ENCODE measurements at places on chromosomes 2 and 18.

DNA sequence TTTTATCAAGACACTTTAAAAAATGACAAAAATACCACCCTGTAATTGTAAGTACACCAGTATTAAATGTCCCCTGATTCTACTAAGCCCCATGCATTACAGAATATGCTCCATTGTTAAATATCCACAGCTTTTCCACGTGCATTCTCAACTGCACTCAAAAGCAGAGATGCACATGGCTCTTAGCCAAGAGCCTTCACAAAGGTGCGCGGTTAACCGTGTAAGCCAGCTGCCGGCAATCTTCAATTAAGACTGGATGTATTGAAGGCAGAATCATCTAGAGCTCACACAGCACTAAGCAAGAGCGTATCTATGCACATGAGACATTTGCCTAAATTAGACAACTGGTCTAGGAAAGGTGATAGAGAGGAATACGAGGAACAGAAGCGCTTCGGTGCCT is 278.3 kb downstream of the NAPG start:
- DNase-seq: no peak

- no peak for DNase-seq
Measured at GRCh38 chr2:15303874-15304273, 257.3 kb downstream of the NBAS start.

DNA sequence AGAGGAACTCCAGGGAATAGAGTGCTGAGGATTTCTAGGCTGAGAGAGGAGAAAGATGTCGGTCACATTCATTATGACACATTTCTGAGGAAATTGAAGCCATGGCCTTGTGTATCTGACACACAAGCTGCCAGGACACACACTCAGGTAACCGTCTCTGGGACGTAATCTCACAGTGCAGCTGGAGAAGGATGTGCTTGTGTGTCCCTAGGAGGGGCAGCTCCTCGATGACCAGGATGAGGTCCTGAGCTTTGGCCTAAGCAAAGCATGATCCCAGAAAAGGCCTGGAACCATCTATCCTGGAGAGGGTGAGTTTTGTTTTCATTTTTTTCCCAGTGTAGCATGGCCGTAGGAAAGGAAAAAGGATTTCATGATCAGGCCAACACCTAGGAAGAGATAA is 102.2 kb downstream of the CAPN13 start:
- no peak for DNase-seq

DNA sequence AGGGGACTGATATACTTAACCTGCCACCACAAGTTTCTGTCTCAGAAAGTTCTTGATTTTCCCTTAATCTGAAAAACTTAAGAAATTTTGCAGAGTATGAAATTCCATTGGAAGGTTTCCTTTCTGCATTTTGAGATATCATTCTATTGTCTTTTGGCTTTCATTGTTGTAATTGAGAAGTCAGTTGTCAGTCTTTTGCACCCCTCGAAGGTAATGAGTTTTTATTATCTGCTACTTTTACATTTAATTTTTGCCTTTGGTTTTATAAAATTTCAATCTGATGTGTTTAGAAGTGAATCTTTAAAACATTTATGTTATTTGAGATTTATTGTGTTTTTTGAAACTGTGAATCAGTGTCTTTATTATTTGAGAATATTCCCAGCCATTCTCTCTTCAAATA is 4.8 kb upstream of the IL36A start:
- DNase-seq: no peak

GRCh38 chr18:12027046-12027445 is 45.7 kb downstream of the IMPA2 start:
- no peak for DNase-seq

DNA sequence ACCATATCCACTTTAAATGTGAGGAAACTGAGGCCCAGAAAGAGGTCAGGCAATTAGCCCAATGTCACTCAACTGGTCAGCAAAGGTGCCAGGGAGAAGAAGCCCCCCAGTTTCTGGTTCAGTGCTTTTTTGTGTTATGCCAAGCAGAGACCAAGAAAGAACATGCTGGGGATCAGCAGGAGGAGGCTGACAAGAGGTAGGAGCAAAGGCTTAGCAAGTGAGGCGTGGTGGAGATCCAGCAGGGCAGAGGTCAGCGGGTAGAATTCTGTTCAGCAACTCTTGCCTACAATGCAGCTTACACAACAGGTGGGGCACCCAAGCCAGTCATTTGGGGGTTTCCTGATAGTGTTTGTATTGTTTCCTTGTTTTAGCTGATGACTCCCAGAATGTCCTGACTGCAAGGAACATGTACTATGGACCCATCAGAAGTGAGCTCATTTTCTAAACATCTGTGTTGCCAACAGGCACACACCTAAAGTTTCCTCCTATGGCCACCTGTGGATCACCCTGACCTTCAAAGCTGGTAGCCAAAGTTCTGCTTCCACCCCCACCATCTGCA is 28.2 kb downstream of the LPIN2 start:
- no peak for DNase-seq

DNA sequence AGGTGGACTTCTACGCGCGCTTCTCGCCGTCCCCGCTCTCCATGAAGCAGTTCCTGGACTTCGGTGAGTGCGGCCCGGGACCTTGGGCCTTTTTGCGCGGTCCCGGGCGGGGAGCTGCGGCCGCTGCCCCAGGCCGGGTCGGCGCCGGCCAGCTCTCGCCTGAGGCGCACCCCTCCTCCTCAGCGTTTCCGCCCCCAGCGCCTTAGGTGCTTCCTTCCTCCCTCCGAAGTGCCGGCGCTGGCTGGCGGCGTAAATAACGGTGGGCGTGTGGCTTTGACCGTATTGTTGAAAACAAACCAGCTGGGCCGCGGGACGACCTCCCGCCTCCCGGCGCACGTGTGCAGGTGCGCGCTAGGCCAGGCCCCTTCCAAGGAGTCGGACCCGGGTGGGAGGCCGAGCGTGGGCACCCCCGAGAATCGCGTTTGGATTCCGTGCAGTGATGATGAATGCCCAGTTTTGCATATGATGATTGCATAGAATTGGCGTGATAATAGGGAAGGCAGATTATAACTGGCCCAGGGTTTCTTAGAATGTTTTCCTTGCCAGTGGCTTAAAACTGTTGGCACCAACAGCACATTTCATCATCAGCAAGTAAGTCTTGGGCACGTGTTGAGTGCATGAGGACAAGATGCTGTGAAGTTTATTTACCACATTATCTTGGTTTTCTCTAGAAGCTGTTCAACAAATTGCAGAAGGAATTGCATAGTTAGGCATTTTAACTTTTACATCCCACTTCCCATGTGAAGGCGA is 569 bp downstream of the PDK1 start:
- peak; percentile 22 for DNase-seq

DNA sequence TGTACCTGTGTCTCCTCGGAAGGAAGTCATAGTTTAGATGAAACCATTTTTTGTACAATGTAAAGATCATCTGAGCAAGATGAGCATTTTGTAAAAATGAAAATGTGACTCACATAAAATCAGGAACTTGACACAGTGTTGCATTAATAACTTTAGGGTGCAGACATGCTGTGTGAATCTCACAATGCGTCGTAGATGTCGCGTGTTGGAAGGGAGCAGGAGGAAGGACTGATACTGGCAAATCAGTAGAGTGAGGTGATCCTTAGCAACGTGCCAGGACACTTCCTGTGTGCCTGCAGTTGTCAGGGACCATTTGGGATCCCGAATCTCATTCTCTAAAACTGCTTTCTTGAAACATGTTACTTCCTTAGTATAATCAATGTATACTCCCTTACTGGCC is 103.1 kb downstream of the SH3BP4 start:
- no peak for DNase-seq

- no peak for DNase-seq
Measured at GRCh38 chr18:48982266-48982665, 31.5 kb upstream of the SMAD7 start.

DNA sequence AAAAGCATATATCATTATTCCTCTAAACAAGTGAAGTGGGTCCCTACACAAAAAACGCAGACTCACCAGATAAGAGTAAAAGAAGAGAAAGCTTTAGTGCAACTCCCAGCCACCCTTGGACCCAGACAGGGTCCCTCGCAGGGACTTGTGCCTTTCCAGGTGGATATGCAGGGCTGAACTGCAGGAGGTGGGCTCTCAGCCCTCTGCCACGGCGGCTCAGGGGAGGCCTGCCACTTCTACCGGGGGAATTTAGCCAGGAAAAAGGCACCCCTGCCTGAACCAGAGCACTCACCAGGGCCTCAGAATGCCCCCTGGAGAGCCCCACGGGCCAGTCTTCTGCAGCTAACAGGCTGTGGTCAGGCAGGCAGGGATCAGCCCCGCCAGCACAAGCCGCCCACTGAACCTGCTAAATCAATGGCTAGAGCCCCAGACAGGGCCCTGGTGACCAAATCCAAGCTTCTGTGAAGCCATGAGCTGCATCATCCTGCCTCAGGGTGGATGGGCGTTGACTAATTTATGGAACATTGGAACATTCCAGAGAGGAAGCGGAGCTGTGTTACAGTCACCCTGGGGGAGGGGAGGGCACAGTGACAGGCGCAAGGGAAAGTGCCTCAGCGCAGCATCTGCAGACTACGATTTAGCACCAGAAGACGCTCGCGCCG is 209.3 kb downstream of the EIPR1 start:
- DNase-seq: no peak

DNA sequence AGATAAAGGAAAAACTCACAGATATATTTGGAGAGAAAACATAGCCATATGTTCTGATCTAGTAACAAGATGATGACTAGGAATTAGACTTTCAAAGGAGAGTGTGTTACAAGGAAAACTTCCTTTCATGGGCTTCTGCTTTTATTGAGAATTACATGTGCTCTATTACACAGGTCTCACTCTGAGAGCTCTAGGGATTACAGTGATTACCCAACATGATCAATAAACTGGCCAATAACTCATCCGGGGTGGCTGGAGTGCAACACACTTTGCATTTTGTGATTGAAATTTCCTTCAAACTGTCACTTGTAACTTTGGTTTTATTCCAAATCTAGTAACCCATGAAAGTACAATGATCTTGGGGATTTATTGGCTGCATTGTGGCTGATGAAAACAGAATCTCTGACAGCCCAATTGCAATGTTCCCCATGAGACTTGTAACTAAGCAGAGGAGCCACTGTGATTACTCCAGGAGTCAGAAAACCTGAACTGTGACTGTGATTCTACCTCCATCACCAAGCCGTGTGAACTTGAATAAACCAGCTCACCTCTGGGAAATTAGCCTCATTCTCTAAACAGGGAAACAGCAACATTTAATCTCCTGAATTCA is 40.2 kb upstream of the LRRC30 start:
- no peak for DNase-seq

DNA sequence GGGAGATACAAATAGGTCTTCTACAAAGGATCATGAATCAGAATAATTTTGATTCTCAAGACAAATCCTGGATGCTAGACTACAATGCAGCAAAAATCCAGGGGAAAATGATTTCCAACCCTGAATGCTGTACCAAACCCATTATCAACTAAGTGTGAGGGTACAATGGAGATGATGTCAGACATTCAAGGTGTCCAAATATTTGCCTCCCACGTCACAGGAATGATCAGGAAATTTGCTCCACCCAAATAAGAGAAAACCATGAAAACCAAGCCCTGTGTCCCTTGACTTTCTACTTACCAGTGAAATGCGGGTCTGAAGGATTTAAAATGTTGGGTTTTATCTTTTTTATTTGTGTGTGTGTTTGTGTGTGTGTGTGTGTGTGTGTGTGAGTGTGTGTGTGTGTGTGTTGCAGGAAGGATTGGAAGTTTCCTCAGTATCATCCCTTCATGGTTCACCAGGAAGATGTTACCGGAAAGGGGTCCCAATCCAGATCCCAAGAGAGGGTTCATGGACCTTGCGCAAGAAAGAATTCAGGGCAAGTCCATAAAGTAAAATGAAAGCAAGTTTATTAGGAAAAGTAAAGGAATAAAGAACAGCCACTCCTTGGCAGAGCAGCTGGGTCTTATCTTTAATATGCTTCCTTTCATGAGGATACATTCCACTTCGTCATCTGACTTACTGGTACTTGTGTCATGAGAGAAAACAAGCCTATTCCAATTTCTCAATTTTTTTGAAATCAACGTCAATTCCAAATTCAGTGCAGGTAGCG is 61.1 kb upstream of the ID2 start:
- no peak for DNase-seq

DNA sequence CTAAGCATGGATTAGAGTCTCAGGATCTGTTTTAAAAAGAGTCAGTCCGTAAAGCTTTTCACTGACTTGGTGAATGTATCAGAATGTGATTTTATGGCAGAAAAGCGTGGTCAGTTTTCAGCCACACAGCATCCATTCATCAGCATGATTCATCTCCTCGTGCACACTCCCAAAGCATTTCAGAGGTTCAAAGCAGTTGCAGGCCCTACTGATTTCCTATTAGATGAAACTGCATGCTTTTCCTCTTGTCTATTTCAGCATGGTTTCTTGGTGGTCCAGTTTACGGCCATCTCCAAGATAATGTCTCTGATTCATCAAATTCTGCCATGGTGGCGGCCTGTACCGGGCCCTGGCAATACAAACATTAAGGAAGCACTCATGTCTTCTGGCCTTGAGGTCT is 4.8 kb upstream of the PARD6G start:
- peak; percentile 4 for DNase-seq

- DNase-seq: peak; percentile 54
Measured at GRCh38 chr18:48827291-48828193, 123.2 kb downstream of the SMAD7 start.

GRCh38 chr2:11515490-11515981 is 18.3 kb upstream of the GREB1 start:
- no peak for DNase-seq

DNA sequence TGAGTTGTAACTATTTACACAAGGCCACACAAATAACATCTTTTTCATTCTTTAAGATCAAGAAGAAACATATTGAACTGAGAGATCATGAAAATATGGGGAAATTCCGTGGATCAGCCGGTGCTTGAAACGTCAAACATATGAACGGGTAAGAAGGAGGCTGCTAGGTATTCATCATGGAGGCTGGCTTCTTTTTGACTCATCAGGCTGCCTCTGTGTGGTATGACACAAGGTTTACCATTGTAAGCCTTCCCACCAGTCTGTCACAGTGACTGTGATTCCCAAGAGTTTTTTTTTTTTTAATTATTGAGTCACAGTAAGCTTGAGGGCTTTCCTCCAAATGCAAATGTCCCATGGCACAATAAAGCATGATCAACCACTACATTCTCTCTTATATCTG is 506.9 kb downstream of the BCL11A start:
- DNase-seq: no peak

All from kidney glomerular epithelial cell (primary cell).